ENCODE measurements at places on chromosomes 16 and 17.

DNA sequence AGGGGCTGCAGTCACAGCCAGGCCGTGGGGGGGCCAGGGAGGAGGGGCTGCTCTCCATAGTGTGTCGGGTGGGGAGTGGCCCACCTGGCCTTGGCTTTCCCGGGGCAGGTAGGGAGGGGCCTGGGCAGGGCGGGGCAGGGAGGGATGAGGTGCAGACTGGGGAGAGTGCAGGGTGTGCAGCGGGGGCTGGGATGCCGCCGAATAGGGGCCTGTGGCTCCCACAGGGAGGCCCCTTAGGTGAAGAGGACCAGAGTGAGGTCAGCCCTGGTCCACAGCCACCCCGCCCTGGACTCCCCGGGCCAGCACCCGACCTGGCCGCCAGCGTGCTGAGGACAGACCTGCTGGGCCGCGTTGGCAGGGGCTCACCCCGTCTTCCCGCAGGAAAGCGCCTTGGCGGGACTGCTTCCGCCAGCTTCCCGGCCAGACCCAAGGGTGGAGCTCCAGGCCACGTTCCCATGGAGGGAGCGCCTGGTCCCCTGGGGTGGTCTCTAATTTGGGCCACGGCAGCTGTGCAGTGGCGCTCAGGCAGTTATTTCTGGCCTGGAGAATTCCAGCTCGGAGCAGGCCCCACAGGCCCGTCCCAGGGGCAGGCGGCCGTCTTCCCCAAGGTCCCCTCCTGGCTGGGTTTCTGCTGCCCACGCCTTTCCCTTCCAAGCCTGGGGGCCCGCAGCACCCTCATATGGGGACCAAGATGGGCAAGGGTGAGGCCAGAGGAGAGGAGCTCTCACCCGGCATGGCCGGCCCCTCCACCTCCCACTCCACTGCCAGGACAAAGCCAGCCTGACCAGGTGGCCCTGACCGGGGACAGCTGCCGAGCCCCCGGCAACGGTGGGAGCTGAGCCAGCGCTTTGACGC lies 27.9 kb downstream of the CACNA1H start:
- no peak for DNase-seq

DNA sequence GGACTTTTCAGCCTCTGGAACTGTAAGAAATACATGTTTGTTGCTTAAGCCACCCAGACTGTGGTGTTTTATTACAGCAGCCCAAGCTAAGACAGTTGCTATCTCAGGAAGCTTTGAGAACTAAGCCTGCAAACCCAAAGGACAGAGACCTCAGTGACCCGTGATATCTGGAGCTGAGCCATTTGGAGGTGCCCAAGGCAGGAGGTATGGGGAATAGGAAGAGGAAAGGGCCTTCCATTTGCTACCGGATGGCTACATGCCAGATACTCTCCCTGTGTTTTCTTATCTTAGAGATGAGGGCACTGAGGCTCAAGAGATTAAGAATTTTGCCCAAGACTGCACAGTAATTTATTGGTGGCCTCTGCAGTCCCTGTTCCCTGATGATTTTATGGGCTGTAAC lies 622.1 kb upstream of the CDH5 start:
- no peak for DNase-seq

DNA sequence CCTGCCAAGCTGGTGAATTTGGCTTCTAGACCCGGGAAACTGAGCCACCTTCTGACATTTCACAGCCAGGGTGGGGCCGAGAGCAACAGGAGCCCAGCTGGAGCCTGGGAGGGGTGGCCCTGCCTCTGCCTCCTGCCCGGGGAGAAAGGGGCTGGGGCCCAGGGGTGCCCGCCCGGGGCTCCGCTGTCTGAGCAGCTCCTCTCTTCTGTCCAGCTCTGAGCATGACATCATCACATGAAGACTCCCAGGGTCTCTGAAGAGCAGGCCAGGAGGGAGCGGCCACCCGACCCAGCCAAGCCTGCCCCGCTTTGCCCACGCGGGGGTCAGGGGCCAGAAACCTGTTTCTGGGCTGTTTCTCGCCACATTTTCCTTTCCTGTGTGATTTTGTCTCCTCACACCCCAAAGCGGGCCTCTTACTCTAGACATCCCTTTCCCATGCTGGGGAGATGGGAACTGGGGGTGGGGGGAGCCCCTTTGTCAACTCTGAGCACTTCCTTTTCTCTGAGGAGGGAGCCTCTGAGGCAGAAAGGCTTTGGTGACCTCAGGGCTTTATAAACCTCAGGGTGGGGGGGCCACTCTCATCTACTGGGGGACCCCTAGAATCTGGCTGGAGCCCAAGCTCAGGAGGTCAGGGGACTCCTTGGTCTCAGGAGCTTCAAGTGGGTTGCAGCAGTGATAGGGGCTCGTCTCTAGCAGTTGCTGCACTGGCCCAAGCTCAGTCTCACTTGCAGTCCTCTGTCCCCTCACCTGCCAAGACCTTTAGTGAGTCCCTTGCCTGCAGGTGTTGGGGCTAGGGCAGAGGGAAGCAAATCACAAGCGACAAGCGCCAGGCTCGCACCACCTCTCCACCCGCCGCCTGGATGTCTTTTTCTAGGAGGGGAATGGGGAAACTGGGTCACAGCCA lies 7.6 kb downstream of the UBALD2 start:
- DNase-seq = no peak

DNA sequence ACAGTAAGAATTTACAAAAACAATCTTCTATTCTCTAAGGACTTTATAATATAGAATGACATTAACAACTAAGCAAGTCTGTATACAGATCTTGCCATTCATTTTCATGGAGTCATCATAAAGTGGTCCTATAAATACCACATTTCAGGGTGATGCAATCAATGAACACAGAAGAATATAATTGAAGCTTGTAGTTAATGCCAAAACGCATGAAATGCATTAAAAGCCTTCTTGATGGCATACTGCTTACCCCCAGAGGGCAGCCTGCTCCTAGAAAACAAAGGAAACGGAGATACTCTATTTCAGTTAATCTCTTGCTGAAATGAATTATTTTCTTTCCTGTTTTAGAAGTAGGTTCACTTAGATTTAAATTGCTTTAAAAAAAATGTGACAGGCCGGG lies 45.2 kb upstream of the STAC2 start:
- no peak for DNase-seq

All from G401 (cell line).